ENCODE measurements at places on chromosomes 7 and 10.

DNA sequence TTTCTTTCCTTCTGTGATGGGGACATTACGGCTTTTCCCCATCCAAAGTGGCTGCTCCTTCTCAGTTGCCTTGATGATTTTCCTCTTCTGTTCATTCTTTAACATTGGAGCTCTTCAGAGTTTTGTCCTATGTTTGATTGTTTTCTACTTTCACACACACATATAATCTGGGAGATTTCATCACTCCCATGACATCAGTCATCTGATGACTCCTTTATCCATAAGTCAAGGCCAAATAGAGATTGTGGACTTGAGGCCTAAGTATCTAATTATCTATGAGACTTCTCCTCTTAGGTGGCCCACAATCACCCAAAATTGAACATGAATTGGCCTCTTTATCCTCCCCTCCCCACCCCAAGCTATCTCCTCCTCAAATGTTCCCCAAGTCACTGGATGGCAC is 5.3 kb upstream of the COL1A2 start:
- no peak for DNase-seq

DNA sequence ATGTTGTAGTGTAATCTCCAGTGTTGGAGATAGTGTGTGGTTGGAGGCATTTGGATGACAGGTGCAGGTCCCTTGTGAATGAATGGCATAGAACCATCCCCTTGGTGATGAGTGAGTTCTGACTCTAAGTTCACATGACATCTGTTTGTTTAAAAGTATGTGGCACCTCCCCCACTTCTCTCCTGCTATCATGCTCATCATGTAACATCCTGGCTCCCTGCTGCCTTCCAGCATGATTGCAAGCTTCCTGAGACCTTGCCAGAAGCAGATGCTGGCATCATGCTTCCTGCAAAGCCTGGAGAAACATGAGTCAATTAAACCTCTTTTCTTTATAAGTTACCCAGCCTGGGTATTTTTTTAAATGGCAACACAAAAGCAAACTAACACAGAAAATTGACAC is 499.0 kb upstream of the SEMA3D start:
- DNase-seq, result peak; percentile 42

DNA sequence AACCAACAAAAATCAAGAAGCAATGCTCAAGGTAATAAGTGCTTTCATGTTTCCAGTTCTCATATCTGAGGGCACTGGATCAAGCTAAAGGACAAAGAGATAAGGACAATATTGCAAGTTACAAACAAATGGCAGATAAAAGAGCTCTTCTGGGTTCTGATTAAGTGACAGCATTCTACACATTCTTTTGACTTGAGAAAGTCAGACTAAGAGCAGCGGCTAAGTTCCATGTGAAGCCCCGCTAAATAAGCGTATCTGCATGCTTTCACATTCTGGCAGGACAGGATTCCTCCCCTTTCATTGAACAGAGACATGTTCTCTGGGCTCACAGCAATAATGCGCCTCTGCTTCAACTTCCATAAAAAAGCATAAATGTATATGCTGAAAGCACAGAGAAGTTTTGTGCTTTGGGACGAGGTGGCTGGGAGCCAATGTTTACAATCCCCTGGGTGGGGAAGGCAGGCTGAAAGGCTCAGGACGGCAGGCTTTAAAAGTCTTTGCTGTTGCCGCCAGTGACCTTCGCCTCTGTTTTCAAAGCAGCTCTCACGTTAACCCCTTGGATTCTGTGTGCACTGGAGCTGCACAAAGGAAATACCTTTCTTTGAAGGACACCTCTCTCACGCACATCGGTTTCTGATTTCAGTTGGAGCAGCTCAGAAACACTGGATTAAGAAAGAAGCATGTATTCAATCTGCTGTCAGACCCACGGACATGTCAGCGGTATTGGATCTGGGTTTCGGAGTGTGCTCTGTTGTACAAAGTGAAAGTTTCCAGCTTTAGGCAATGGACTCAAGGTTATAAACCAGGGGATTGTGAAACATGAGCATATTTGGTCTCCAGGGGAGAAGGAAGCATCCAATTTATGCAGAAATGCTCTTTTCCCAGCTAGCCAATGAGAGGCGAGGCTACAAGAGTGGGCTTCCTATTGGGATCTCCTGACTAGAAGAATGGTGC is 105.4 kb upstream of the FAM133B start:
- DNase-seq, result peak; percentile 53

- DNase-seq, result no peak
These were observed 77.6 kb downstream of the KCNMA1 start for GRCh38 chr10:77560052-77560451.

DNA sequence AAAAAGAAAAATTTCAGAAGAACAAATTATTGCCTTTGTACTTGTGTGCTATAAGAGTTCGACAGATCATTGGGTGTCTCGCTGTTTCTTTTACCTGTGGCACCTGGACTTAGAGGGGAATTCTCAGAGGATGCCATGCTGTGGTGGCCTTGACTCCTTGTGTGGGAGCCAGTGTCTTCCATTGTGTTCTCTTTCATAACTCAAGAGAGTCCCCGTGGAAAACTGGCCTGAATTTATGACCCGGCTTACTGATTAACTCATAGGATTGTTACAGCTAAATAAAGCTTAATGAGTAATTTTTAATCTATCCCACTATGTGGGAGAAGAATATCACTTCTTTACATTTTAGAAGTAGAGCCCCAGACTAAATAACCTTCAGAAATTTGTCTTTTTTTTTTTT is 54.5 kb downstream of the UBE3C start:
- DNase-seq, result no peak

- DNase-seq, result no peak
These were observed 972.5 kb downstream of the LRMDA start for GRCh38 chr10:76403912-76404311.

- DNase-seq, result no peak
These were observed 12.8 kb downstream of the SPOCK2 start for GRCh38 chr10:72075376-72076115.

DNA sequence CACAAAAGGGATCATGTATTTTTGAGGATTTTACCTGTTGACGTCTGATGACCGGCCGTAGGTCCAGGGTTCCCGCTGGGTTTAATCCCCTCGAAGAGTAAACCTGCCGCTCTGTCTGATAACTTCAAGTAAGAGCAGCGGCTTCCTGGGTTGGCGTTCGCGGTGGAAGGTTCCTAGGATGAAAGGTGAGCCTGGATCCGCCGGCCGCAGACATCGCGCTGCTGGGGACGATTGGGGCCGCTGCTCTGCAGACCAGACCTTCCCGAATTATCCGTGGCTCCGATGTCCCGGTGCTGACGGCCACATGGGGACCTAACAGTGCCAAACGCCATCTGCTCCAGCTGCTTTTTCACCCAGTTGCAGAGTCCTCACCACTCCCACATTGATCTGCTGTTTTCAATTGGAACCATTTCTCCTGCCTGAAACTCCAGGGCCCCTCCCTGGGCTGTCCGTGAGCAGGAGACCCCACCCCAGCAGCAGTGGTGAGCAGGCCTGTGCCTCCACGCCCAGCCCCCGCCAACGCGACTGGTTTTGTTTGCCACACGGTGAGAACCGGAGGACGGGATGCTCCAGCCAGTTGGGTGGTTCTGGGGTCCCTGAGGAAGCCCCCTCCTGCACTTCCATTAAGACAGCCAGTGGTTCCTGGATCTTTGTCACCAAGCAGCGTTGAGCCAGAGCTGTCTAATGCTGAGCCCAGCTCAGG is 12.2 kb upstream of the AP5Z1 start:
- DNase-seq, result no peak

- no peak for DNase-seq
These were observed 16.3 kb downstream of the VSTM4 start for GRCh38 chr10:49099046-49099445.

- peak; percentile 97 for DNase-seq
These were observed 918 bp upstream of the ARHGAP21 start for GRCh38 chr10:24724381-24725228.

DNA sequence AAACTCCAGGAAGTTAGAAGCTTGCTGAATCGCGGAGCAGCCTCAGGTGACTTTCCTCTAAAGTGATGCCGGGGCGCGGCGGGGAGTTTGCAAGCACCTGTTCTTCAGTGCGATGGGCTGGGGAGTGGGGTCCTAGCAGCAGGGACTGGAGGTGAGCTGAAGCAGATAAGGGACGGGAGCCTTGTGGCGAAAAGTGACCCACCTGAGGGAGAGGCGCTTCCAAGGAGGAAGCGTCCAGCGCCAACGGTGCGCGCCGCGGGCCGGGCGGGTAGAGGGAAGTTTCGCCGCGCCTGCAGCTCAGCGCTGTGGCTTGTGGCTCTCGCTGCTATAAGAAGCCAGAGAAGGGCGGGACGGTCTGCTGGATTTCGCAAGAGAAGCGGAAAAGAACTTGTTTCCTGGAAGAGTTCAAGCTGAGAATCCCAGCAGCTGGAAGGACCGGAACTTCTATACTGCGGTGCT is at the start of gene STEAP4:
TSS of gene STEAP4 (minus strand) at position 305 of the 459 bp plus-strand sequence. CDS start 22,625 bp downstream, outside the sequence.
- DNase-seq, result no peak

DNA sequence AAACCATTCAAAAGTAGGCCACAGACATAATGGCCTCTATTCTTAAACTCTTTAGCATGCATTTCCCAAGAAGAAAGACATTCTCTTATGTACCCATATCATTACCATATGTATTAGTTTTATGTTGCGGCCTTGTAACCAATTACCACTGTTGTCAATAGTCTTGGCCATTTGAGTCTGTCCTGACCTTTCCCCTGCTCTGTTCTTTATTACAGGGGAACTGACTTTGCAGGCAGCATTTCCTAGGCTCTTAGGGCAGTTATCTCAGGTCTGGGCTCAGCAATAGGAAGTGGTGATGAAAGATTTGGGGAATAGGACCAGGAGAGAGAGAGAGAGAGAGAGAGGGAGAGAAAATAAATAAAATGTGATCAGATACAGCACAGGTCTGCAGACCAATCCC is 194.5 kb upstream of the LRGUK start:
- no peak for DNase-seq

- DNase-seq, result no peak
These were observed 261.5 kb upstream of the SORCS1 start for GRCh38 chr10:107425931-107426553.
